Heart left ventricle (tissue), 16 donors: ENCODE measurements at places on chromosomes 7 and 10. TPM values are rescaled to one million over a fixed set of nuclear protein-coding genes. Genes with fewer than 3 reads are reported as not detected.

DNA sequence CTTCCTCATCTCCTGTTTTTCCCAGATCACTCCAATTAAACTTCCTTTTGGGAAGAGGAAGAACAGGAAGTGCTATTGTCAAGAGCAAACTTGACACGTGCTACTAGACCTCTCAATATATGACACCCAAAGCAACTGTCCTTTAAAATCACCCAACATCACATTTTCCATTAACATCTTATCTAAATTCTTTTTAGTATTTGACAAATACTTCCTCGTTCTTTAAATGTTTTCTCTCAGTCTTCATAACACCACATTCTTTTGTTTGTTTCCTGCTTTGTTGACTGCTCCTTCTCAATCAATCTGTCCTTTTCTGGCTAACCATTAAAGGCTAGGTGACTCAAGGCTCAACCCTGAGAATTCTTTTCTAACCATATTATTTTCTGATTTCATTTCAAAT is 7.1 kb upstream of the TFPI2 start:
- H3K4me3 ChIP-seq: no peak overlapping the region
- H3K36me3 ChIP-seq: no peaks in the 10 kb centered on the region
- no peaks in the 10 kb centered on the region for H3K27me3 ChIP-seq
- H3K4me1 ChIP-seq: no peaks in the 10 kb centered on the region

GRCh38 chr10:983971-984655 is 4.1 kb upstream of the GTPBP4 start:
- no peak overlapping the region for H3K27ac ChIP-seq
- H3K36me3 ChIP-seq: no peaks in the 10 kb centered on the region

GRCh38 chr7:42020061-42020460 is 216.9 kb downstream of the GLI3 start:
- H3K4me3 ChIP-seq: no peak overlapping the region
- no peak overlapping the region for H3K27ac ChIP-seq
- peaks cover 23% of the 10 kb centered on the region for H3K36me3 ChIP-seq
- H3K27me3 ChIP-seq: no peaks in the 10 kb centered on the region

Gene UCN3
- not detected for total RNA-seq

- no peak for DNase-seq
- H3K4me3 ChIP-seq: no peak overlapping the region
- H3K36me3 ChIP-seq: no peaks in the 10 kb centered on the region
- H3K4me1 ChIP-seq: peaks cover 50% of the 10 kb centered on the region
These were observed 2.3 kb downstream of the DENND2A start for GRCh38 chr7:140638173-140638791.

Gene WIPF3
- 16.5 TPM for total RNA-seq

GRCh38 chr10:52459097-52459496 is 145.0 kb downstream of the DKK1 start:
- no peak overlapping the region for H3K4me3 ChIP-seq
- H3K36me3 ChIP-seq: no peaks in the 10 kb centered on the region
- no peak for DNase-seq
- no peaks in the 10 kb centered on the region for H3K4me1 ChIP-seq
- H3K27me3 ChIP-seq: no peaks in the 10 kb centered on the region

DNA sequence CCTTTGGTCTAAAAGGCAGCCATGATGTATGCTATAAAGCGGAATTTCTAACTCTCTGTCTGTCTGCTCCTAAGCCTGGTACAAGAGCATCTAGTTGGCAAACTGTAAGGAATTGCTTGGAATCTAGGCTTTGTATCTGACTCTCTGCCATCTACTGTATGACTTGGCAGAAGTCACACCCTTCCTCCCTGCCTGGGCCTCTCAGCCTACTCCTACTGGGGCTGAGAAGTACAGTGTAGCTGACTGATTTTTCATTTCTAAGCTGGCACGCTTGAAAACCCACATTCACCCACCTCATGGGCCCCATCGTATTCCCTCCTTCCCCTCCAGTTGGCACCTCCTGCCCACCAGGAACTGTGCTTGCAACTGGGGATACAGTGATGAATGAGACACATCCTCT is 435.2 kb downstream of the PLXNA4 start:
- no peak overlapping the region for H3K4me3 ChIP-seq
- no peaks in the 10 kb centered on the region for H3K36me3 ChIP-seq
- no peaks in the 10 kb centered on the region for H3K27me3 ChIP-seq
- no peak overlapping the region for H3K27ac ChIP-seq
- DNase-seq: no peak
